Stimulated activated CD4-positive, alpha-beta T cell treated with anti-CD3 and anti-CD28 coated beads, Interleukin-12 subunit alpha, Interleukin-12 subunit beta, amount 100 ng/mL, for 48 hours (primary cell): ENCODE measurements at places on chromosomes 4 and X.

- DNase-seq, result no peak
These were observed 78.8 kb downstream of the NFKB1 start for GRCh38 chr4:102579794-102580462.

DNA sequence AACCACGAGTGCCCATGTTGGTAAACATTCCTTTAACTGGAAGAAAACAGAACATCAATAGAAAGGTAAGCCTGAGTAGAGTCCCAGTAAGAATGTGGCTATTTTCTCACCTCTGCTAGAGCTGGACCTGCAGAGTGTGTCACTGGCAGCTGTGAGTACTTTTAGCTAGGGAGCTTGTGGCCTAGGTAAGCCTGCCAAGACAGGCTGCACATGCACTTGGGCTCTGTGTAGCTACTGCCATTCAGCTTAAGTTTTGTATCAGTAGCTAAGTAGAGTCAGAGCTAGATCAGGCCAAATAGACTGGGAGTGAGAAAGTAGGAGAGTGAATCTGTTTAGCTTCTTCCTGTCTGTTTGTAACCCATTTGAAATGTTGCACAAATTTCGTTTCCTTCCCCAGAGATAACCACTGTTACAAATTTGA is 35.3 kb downstream of the RBPJ start:
- DNase-seq, result no peak

GRCh38 chrX:44550563-44550962 is 7.9 kb upstream of the FUNDC1 start:
- DNase-seq, result no peak

DNA sequence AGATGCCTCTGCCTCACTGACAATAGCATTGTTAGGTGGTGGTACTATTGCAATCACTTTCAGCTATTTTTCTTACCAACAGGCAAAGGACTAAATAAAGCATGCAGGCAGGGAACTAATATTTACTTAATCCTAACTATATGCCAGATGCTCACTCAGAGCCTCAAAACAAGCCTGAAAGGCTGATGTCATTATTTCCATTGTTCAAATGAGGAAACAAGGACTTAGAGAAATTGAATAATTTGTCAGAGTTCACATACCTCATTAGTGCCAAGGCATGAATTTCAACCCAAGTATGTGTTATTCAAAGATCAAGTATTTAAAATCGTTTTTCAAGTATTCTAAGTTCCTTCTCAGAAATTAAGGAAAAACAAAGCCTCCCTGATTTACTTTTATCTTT is 374.9 kb upstream of the TECRL start:
- DNase-seq, result no peak

GRCh38 chrX:155544881-155545280 is 67.9 kb downstream of the TMLHE start:
- no peak for DNase-seq

- DNase-seq, result no peak
These were observed 96.8 kb upstream of the CXXC4 start for GRCh38 chr4:104591510-104591911.

DNA sequence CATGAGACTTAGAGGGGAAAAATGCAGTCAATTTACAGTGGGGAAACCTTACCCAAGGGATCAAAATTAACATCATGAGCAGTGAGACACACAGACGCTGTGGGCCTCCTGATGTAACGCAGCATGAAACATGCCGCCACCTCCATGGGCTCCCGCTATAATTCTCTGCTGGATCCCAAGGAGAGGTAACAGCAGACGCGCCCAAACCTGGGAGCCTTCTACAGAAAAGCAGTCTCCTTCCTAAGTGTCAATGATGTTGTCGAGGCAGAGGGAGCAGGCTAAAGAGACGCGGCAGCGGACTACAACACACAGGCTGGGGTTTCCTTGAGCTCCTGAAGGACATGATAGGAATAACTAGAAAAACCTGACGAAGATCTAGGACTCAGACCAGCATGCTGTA is 142.3 kb downstream of the AFAP1 start:
- DNase-seq, result no peak

GRCh38 chr4:17232566-17233253 is 279.2 kb downstream of the QDPR start:
- DNase-seq, result no peak

DNA sequence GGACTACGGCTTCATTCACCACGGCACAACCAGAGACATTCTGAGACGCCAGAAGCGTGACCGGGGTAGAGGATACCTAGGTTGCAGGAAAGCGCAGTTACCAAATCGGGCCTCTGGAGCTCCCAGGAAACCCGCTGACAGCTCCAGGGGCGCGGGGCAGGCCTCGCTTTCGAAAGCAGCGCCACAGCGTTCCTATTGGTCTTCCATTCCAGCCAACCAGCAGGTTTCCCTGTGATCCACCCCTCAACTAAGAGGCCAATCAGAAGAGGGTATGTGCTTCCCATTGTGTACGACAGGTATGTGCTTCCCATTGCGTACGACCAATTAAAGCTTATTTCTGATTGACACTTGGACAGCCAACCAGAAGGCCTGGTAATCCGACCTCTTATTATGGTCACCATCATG is 14.9 kb downstream of the SNX12 start:
- DNase-seq, result no peak

- DNase-seq, result no peak
These were observed 20.7 kb downstream of the HAND2 start for GRCh38 chr4:173509036-173510001.

DNA sequence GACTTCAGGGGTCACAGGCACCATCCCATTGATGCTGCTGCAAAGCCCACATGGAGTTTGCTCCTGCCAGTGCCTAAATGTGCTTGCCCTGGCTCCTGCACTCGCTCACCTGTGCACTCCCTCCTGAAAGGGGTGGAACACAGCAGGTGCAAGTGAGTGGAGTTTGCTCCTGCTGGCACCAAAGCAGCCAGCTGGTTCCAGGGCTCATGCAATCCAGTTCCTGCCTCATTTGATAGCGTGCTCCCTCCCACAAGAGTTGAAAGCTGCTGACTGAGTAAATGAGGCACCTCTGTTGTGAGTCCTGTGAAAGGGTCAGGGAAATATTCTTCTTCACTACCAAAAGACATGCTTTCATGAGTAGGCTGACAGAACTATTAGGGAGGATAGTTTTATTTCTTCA is 30.5 kb downstream of the CXCL8 start:
- DNase-seq, result no peak

DNA sequence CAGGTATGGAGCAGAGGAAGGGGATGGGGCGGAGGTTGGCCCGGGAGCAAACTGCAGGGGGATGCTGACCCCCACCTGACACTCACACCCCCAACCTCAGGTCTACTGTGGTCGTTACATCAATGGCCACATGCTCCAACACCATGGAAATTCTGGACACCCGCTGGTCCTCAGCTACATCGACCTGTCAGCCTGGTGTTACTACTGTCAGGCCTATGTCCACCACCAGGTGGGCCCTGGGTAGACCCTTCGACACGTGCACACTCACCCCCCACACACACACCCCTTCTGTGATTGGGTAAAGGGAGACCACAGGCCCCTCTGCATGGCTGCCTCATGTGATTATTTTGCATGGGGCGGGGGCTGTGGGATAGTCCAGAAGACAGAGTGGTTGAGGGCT is 2.2 kb upstream of the ERAS start:
- DNase-seq, result no peak

DNA sequence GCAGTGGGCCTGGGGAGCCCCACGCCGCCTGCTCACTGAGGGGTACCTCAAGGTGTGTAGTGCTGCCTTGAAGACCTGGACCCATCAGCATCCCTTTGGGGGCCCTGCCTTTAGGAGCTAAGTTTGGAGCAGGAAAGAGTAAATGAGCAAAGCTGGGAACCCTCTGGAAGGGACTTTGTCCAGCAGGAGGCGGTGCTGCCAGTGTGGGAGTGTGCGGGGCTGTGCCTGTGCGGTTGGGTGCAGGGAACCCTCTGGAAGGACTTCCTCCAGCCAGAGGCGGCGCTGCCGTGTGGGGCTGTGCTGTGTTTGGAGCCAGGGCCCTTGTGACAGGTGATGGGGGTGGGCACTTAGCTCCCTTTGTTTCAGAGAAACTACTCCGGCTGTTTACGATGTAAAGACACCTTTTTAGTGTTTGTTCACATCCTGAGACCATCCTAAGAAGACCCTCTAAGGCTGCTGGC is 25.8 kb downstream of the RGS12 start:
- DNase-seq, result no peak

- no peak for DNase-seq
These were observed 47.7 kb upstream of the UGDH start for GRCh38 chr4:39574946-39575345.

- DNase-seq, result no peak
These were observed 44.4 kb downstream of the UCHL1 start for GRCh38 chr4:41301137-41301536.

DNA sequence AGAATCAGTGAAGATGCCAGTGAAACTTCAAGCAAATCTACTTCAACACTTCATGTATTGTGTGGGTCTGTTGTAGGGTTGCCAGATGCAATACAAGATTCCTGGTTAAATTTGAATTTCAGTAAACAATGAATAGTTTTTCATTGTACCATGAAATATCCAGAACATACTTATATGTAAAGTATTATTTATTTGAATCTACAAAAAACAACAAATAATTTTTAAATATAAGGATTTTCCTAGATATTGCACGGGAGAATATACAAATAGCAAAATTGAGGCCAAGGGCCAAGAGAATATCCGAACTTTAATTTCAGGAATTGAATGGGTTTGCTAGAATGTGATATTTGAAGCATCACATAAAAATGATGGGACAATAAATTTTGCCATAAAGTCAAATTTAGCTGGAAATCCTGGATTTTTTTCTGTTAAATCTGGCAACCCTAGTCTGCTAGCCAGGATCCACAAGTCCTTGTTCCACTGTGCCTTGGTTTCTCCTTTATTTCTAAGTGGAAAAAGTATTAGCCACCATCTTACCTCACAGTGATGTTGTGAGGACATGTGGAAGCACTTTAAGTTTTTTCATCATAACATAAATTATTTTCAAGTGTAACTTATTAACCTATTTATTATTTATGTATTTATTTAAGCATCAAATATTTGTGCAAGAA is 2.3 kb downstream of the CXCL8 start:
- no peak for DNase-seq

DNA sequence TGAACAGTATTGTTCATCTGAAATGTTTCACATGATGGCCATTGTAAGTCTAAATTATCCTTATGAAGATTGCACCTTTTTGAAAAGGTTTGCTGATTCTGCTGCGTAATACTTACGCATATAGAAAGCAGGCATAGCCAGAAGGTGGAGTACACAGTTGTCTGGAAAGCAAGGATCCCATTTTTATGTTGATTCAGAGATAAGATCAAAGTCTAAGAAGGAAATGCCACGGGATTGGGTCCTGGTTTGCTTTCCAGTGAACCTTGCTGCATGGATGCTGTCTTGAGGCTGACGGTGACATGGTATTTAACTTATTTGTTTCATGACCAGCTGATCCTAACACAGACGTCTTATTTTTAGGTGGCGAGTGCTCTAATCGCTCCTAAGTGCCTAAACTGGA is 15.5 kb downstream of the MAGEA9B start:
- DNase-seq, result no peak

DNA sequence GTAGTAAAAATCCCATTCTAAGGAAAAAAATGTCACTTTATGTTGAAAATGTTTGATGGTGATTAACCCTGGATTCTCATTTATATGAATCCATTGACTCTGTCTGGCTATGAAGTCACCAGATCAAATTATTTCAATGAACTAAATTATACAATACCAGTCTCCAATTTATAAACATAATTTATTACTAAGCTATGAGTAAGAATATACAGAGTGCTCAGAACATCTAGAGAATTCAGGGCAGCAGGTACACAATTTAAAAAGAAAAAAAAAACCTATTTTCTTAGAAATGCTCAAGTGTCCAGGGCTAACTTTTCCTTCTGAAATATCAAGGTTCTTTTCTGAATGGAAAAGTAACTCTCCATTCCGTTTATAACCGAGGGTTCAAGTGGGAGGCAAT is 48.6 kb downstream of the VEGFC start:
- DNase-seq, result no peak

- no peak for DNase-seq
These were observed 18.9 kb downstream of the ZBTB33 start for GRCh38 chrX:120269373-120270035.

GRCh38 chr4:109994415-109994827 is 81.7 kb downstream of the EGF start:
- DNase-seq, result no peak

DNA sequence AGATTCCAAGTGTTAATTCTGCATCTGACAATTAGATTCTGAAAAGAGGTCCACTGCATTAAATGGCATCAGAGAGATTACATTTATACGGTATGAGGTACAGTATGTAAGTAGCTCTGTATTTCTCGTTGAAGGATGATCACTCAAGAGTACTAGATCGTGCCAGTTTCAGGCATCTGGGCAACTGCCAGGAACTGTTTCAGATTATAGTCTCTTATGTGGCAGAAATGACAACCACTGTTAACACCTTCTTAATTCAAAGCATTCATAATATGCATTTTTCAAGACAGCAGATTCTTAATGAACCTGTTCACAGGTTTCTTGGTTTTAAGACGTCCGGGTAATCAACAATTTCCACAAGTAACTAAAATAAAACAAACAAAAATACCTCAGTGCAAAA is 1.6 kb downstream of the ANKRD50 start:
- DNase-seq, result no peak

DNA sequence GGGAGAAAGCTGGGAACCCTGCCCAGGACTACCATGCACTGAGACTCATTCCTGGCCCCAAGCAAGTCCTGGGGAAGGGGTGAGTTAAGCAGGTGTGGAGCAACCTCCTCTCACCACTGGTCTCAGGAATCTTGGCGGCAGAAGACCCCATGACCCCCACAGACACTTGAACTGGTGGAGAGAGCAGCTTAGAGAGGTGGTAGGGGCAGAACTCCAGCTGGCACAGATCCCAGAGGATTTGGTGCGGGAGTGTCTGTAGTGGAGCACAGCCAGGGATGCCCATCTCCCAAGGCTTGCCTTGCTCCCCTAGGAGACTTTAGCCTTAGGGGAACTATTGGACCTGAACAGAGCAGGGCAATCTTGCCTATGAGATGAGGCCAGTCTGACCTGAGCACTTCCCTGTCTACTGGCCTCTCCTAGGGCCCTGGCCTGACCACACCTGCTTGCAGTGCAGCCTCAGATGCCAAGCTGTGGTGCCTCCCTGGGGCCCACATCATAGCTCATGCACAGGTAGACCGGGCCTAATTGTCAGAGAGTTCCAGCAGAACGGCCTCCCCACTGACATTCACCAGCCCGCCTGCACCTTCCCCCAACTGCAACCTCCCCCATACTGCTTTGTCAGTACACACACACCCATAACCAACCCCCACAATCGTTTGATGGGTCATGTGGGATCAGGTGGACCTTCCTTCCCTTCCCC is 78.0 kb downstream of the NAA11 start:
- DNase-seq, result no peak
